ENCODE measurements at places on chromosomes 2 and 18. TPM values are rescaled to one million over a fixed set of nuclear protein-coding genes. Genes with fewer than 3 reads are reported as not detected.

GRCh38 chr2:236242057-236242495 lies 22.1 kb downstream of the ASB18 start:
- no peak for DNase-seq

GRCh38 chr2:9107168-9108025 lies 99.2 kb upstream of the ASAP2 start:
- no peak for DNase-seq

DNA sequence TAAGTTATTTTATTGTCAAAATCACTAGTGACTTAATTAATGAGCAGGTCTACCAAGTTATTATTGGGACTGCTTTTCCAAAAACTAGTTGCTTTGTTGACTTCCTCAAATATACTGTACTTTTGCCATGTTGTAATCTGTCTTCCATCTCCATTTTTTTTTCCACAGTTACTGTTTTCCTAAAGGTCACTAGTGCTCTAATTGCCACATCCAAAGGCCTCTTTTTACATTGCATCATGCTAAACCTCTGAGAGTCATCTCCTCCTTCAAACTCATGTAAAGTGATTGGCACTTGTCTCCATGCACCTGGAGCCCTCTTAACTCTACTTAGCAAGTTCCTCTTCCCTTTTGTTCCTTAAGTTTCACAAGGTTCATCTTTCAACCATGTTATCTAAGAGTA lies 11.8 kb downstream of the PMAIP1 start:
- no peak for DNase-seq

DNA sequence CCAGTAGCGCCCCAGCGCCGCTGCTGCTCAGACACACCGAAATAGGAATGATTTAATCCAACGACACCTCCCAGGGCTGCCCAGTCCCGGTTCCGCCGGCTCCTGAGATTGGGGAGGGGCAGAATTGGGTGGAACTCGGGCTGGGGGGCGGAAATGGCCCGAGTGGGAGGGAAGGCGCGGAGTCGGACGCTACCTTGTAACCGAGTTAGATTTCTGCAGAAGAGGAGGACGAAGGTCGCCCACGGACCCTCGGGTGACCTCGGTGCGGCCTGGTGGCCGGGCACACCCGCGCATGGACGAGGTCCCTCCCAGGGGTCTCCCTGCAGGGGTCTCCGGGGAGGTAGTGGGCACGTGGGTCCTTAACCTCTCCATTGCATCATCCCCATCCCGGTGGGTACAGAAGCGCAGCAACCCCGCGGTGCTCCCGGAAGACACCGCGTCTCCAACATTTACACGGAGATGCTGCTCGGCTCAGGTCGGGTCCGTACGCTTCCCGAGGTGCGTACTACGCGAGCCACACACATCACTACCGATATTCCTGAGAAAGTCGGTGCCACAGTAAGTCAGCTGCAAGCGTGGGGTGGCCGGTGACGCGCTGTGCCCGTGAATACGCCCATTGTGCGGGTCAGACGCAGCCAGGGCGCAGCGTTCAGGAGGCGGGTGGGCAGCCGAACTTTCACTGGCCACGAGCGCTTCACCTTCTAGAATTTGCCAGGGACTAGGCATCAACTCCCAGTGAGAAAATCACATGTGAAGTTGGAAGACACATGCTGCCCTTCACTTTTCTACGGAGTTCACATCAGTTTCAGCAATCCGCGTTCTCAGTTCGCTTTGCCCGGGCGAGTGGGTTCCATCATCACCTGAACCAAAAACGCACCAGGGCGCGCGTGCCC lies 3.0 kb downstream of the ZNF516 start:
- DNase-seq, result peak; percentile 34

GPR35 gene
- total RNA-seq, result 1.7 TPM
